Fibroblast of skin of back (primary cell): ENCODE measurements at places on chromosomes 13 and 19.
A peak's percentile ranks its signal among the peaks of the same experiment; 100 is the strongest.

- peak; percentile 72 for DNase-seq
These were observed 24.1 kb upstream of the ASPDH start for GRCh38 chr19:50537769-50538230.

DNA sequence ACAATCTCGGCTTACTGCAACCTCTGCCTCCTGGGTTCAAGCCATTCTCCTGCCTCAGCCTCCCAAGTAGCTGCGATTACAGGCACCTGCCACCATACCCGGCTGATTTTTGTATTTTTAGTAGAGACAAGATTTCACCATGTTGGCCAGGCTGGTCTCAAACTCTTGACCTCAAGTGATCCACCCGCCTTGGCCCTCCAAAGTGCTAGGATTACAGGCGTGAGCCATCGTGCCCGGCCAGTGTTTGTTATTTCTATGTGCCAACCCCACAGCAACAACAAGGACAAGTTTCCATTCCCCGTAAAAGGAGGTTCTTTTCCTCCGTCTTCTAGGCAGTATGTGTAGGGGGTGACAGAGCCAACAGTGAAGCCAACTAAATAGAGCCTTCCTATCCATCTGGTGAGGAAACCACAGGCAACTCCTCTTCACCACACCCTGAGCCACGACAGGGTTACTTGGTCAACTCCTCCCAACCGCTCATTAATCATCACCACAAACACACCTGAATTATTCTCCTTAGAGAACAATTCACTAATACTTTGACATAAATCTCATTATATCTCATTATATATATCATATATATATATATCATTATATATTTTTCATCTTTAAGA is 25.5 kb downstream of the FOXO1 start:
- no peak for DNase-seq

- DNase-seq: peak; percentile 98
These were observed at the start of gene STK11 for GRCh38 chr19:1205114-1206099. STK11 (plus strand) TSS chr19:1205778; CDS start chr19:1206914, 1,136 bp downstream.

GRCh38 chr19:11106477-11106876 is 17.2 kb downstream of the LDLR start:
- DNase-seq: no peak

DNA sequence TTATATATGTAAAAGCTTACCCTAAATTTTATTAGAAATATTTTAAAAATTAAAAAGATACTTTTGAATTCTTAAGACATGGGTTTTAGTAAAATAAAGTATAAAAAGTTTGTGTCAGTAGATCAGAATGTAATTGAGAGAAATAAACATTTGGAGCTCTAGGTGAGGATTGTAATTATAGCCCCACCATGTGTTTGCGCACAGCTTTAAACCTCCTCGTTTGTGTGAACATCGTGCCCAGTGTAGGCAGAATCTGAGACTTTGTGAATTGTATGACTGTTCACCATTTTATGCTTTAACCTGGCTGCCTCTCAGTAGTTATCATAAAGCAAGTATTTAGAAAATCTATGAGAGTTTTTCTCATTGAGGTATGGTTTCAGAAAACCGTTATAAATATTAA is 29.1 kb downstream of the CUL4A start:
- DNase-seq: no peak
